Tibial nerve (tissue), 4 donors: ENCODE measurements at places on chromosomes 7 and 10.

DNA sequence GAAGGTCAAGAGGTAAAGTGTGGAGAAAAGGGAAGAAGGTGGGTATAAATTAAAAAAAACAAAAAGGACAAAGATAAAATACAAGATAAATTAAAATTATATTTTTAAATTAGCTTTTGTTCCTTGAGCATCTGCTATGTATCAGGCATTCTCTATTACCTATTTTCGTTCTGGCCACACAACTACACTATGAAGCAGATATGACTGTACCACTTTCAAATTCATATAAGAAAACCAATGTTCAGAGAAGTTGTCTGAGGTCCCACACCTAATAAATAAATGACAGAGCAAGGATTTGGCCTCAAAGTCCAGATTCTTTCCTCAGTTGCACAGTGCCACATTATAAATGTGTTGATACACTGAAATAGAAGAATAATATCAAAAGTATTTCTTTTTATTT, 103.8 kb upstream of the PCDH15 start:
- no peak for DNase-seq

GRCh38 chr7:100065452-100066186, 15.9 kb downstream of the ZNF3 start:
- DNase-seq, result no peak

DNA sequence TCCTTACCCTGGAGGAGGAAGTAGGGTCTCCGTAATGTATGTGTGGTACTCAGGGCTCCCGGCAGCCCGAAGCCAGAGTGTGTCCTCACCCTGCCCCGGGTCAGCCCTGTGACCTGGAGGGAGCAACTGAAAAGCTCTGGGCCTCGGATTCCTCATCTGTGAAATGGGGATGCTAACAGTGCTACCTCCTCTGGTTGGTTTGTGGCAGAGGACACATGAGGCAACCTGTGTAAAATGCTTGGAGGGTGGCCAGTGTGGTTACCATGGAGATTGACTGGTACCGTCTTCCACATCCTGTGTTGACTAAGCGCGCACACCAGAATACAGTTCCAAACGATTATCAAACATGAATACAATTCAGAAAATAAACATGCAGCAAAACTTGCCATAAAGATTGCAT, 163.8 kb upstream of the KLF6 start:
- no peak for DNase-seq

DNA sequence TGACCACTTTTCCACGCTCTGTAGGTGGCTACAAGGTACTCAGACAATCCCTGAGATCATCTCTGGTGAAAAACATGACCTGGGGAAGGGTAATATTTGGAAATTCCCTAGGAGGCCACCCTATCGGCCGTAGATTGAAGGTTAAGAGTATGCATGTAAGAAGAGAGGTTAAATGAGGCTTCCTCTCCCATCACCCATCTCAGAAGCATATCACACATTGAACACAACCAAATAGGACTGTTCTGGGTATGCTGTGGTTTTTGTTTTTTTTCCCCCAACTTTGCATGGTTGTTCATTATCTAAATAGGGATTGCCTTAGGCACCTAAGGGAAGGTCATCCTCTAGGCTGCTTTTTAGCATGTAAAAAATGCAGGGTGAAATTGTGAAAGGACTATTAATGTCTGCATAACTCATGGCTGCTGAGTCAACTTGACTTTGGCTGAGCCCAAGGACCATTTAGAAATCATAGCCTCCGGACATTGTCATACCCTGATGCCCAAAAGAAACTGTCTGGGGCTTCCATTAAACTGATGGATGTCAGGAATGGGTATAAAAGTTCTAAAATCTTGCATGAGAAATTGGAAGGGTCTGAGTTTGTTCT, 24.7 kb upstream of the ST8SIA6 start:
- DNase-seq, result no peak

DNA sequence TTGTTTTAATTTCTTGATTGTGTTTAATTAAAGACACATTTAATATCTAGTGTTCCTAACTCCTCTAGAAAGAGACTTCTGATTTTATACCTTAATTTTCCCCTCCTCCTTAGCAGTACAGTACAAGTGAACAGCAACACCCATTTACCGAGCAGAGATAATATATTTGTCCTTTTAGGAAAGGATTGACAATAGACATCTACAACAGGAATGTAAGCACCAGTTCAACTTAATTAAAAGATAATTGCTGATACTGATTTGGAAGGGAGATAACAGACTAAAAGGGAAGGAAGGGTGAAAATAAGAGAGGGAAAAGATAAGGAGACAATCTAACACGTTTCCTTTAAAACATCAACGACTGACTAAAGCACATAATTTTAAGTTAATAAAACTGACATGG, 119.3 kb downstream of the SRPK2 start:
- DNase-seq, result no peak

DNA sequence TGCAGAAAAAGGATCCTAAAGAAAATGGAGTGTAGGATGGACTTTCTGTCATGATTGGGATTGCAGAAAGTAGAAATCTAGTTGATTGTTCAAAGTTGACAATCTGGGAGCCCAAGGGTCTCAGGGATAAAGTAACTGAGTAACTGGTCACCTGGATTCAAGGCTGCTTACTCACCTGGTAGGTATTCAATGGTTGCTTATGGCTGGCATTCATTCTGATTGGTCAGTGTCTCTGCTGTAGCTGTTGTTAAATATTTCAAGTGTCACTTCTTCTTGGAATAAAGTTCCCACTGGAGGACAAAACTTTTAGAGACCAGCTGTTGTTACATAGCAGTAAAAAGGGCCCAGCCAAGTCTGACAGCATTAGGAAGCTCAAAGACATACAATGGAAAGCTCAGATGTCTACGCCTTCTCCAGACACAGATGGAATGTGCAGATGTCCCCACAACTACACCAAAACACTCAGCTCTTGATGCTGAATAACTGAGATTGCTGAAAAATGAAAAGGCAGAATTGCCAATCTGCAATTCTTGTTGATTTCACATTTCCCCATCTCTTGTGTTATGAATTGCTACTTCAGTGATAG, 106.9 kb downstream of the ZNF467 start:
- DNase-seq, result no peak

DNA sequence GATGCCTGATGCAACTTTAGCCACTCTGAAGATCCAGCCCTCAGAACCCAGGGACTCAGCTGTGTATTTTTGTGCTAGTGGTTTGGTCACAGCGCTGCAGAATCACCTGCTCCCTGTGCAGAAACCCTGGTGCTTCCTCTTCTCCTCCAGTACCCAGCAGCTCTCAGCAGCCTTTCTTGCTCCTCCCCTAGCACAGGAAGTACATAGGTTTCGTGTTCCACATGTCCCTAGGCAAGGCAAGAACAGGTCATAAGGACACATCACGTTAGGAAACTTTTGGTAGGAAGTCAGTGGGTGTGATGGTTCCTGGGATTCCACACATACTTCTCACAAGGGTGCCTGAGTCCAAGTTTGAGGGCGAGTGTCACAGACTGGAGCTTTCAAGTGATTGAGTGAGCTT, 167.9 kb upstream of the PRSS1 start:
- DNase-seq, result no peak

DNA sequence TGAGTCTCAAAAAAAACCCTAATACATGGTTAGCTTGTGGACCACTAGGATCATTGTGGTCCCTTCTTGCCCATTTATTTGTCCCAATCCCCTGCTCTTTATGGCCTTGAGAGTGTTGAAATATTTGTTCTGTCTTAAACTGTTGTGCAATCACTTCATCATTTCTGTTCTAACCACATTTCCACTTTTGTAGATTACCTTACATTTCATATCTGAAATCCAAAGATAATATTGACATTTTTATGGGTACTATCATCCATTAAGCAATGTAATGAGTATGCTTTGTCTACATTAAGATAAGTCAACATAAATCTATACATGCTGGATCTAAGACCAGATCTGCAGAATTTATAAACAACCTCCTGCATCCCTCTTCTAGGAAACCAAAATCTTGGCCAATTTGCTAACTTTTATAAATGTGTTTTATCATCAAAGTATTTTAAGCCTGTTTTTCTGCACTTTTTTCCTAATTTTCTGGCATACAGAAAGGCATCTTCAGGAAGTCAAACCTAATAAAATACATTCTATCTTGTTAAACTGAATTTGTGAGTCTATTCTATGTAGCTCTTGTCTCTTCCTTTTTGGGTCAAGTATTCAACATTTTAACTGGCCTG, 359.4 kb upstream of the CELF2 start:
- no peak for DNase-seq

GRCh38 chr10:2984682-2985081, 82.7 kb upstream of the PFKP start:
- DNase-seq, result no peak

GRCh38 chr10:16832351-16833080, 15.3 kb upstream of the RSU1 start:
- no peak for DNase-seq

- no peak for DNase-seq
Observed at GRCh38 chr7:22193450-22193983, 163.4 kb downstream of the RAPGEF5 start.

DNA sequence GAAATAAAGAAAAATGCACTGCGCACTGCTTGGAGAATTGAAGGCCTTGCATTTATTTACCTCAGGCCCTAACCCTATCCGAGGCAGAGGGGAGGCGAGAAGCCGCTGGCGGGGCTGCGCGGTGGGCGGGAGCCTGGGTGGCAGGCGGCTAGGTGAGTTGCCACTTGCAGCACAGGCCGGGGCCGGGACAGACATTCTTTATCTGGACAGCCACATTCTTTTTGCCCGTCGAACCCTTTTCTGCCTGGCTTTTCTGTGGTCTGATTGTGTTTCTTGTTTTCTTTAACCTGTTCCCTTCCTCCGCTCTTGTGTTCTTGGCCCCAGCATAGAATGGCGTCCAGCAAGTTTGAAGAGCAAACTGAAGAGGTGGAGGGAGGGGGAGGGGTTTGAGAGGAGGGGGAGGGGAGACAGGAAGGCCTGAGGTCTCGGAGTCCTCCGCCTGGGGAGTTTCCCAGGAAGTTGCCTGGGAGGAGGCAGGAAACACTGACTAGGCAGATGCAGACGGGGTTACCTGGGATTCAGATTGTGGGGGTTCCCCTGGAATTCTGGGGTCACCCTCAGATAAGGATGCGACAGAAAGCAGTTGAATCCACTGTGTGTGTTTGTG, 5.1 kb downstream of the SHH start:
- no peak for DNase-seq

DNA sequence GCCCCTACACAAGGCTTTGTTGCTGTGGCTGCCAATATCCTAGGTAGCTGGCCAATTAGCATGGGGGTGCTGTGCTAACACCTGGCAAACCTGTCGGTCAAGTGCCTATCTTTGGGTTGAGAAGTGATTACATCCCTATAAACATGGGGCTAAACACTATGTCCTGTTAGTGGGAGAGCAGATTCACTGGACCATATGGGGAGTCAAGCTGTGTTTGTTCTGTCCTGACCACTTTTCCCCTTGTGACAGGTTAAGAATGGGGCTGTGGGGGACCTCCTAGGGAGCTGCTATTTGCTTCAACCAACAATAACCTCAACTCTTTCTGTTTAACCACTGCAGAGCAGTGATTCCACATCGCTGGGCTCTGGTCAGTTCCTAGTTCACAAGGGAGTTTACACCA, 151.5 kb upstream of the AOAH start:
- no peak for DNase-seq

GRCh38 chr10:129523031-129523722, 56.1 kb downstream of the MGMT start:
- DNase-seq, result no peak

DNA sequence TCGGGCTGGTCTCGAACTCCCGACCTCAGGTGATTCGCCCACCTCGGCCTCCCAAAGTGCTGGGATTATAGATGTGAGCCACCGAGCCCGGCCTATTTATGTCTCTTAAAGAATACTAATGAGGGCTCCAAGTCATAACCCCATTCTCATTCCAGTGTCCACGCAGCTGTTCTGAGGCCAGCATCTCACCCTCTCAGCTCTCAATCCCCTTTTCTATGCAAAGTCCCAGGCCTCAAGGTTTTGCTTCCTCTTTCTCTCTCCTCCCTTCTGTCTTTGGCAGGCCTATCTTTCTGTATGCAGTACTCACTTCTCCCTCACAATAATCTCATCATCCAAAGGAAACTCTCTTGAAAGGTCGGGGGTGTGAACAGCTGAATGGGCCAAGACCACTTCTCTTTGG, 28.0 kb upstream of the VSIR start:
- DNase-seq, result no peak

- no peak for DNase-seq
Observed at GRCh38 chr10:130805635-130806030, 505.9 kb downstream of the TCERG1L start.

DNA sequence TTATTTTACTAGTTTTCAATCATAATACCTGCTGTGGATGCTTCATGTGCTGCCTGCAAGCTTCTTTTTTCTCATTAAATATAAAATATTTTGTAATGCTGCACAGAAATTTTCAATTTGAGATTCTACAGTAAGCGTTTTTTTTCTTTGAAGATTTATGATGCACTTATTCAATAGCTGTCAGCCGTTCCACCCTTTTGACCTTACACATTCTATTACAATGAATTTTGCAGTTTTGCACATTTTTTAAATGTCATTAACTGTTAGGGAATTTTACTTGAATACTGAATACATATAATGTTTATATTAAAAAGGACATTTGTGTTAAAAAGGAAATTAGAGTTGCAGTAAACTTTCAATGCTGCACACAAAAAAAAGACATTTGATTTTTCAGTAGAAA, 103.0 kb downstream of the PTEN start:
- DNase-seq, result no peak
